SIG-M5 (cell line): ENCODE measurements at places on chromosomes 1 and 21.

DNA sequence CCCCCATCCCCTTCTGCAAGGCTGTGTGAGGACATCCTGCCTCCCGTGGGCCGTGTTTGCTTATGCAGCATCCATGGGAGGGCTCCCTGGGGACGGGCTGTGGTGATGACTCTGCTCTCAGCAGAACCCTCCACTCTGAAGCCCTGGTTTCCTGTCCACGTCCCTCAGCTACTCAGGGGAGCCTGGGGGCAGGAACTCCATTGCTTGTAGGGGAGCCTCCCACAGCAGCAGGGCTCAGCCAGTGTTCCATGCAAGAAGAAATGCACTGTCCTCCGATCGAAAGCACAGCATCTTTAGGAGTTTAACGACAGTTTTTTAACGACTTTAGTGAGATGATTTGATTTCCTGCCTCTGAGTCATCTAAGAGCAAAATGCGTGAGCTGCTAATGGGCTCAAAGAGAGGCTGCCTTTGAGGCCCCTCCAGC lies 8.3 kb upstream of the KCNAB2 start:
- no peak for DNase-seq

- peak; percentile 93 for DNase-seq
Measured at GRCh38 chr1:207751790-207752455, at the start of gene CD46. Gene CD46 (plus strand): TSS chr1:207752054. CDS start chr1:207752213, 159 bp downstream.

- DNase-seq, result no peak
Measured at GRCh38 chr1:184462155-184462554, 75.3 kb downstream of the C1orf21 start.

GRCh38 chr1:208951908-208952307 lies 631.6 kb upstream of the CAMK1G start:
- no peak for DNase-seq

DNA sequence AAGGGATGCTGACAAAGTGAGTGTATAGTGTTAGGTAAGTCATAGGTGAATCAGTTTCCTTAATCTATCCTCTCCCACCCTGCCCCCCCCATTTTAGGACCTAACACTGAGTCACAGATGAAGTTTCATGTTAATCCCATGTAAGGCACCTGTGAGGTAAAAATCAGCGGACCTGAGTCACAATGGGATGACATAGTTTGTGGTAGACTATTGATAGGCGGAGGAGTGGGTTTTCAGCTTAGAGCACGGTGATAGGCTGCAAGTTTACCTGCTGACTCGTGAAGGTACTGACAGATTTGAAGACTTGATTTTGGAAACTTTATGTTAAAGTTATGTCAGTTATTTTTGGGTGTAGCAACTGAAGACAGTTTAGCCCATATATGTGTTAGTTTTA lies 1.7 kb downstream of the TOR1AIP1 start:
- no peak for DNase-seq

- DNase-seq, result no peak
Measured at GRCh38 chr1:71252900-71253299, 172.1 kb upstream of the ZRANB2 start.

DNA sequence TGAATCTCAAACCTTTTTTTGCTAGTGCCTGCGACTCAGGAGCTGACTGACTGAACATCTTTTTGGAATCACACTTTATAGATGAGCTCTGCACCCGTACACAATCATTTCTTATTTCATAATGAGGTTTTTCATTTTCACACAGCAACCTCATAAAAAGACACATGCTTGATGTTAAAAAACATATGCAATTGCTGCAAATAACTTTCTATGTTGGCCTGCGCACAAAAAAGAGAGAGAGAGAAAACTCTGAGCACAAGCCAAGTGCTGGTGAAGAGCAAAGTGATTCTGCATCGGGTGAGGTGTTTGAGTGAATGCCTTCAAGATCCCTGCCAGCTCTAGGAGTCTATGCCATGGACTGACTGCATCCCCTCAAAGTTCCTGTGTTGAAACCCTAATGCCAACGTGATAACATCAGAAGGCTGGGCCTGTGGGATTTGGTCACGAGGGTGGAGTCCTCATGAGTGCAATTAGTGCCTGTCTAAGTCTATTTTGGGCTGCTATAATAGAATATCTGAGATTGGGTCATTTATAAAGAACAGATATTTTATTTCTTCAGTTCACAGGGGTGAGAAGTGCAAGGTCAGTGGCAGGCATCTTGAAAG lies 36.6 kb downstream of the C1orf87 start:
- DNase-seq, result no peak

DNA sequence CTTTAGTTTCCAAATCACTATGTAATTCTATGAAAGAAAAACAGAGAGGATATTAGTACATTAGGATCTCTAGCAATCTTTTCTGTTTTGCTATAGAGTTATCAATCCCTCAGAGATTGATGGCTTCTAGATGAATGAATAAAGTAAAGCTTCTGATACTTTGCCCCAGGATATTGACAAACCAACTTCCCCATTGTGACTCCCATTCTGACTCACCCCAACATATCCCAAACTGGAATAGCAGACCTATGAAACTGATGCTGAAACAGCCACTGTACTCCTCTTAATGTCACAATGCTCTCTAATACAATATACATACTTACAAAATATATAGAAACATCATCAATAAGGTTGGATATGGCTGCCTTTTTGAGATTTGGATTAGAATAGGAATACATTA lies 442.1 kb upstream of the NR5A2 start:
- no peak for DNase-seq

DNA sequence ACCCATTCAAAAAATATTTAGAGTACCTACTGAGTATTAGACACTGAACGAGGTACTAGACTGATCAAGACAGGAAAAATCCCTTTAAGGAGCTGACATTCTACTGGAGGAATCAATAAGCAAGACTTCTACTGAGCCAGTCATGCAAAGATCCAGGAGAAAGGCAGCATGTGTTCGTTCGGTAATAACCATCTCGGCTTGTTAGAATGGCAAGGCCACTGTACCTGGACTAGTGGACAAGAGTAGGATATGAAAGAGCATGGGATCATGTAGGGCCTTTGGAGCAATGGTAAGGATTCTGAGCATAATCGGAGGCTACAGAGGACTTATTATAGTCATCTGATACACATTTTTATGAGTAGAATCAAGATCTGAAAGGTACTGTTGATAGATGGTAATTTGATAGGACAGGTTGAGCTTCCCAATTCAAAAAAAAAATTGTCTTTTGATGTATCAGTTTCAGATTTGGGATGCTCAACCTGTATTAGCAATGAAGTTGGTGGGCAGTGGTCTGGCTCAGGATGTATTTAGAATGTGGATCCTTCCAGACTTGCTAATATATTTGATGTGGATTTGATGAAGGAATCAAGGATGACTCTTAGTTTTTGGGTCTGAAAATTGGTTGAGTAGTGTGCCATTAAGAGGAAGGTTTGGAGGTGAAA lies 2.3 kb downstream of the COX20 start:
- no peak for DNase-seq

- DNase-seq, result no peak
Measured at GRCh38 chr21:23215261-23215660, 2217.1 kb downstream of the NCAM2 start.

DNA sequence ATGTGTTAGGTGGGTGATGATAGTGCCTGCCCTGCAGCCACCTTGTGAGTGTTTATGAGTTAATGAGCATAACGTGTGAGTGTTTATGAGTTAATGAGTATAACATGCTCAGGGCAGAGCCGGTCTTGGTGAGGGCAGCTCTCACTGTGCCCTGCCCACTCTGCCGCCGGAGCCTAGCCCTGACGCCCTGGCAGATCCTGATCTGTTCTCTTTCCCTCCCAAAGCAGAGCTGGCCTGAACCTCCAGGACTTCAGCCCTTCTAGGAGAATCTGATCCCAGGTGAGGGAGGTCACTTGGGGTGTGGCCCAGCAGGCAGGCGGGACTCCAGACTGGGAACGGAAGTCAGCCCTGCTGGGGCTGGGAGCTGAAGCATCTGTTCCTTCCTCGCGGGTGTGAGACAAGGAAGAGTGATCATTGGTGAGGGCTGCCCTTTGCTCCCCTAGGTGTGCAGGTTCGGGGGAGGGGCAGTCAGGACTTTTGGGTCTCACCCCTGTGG lies 5.7 kb downstream of the FBLIM1 start:
- DNase-seq, result no peak

GRCh38 chr1:34470401-34470800 lies 284.4 kb upstream of the GJB5 start:
- DNase-seq, result no peak

GRCh38 chr1:10733474-10734366 lies 62.7 kb downstream of the CASZ1 start:
- no peak for DNase-seq

GRCh38 chr1:66386712-66387111 lies 147.2 kb upstream of the SGIP1 start:
- no peak for DNase-seq

GRCh38 chr21:44893948-44894656 lies 20.6 kb upstream of the PTTG1IP start:
- no peak for DNase-seq

- no peak for DNase-seq
Measured at GRCh38 chr1:182766881-182767645, 22.5 kb upstream of the NPL start.

DNA sequence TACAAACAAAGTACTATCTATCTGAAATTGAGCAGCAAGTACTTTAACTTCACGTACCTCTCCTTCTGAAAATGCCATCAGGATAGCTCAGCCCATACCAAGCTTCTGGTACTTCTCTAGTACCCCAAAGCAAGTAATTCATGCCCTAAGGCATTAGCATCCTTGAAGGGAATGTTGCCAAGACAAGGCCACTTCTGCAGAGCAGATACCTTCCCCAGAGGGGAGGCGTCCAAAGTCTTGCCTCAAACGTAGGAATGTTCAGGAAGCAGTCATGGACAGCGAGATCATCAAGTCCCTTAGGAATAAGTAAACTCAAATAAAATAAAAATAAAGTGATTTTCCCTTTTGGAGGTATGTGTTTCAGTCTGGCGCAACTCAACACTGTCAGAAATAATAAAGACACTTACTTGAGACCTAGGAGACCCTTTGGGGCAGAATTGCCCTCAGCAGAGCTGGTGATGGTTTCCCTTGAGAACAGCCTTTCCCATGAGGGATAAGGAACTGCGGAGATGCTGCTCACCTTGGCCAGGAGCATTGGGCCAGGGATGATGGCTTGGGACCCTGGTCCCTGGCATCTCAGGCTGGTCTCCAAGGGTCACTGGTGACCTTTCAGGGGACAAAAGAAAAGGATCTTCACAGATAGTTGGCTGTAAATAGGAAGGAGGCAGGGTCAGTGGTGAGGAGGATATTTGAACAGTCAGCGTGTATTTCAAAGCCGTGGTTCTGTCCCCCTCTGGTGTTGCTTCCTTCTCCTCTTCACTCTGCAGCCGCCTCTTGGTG lies 522.9 kb downstream of the KIF26B start:
- DNase-seq, result no peak

- DNase-seq, result no peak
Measured at GRCh38 chr1:150080784-150081183, 13.2 kb downstream of the VPS45 start.

- DNase-seq, result no peak
Measured at GRCh38 chr1:31593770-31594632, 17.7 kb downstream of the TINAGL1 start.

GRCh38 chr1:111140680-111140967 lies 601 bp downstream of the CEPT1 start:
- no peak for DNase-seq

- DNase-seq, result no peak
Measured at GRCh38 chr1:108121358-108122143, 78.6 kb downstream of the SLC25A24 start.

DNA sequence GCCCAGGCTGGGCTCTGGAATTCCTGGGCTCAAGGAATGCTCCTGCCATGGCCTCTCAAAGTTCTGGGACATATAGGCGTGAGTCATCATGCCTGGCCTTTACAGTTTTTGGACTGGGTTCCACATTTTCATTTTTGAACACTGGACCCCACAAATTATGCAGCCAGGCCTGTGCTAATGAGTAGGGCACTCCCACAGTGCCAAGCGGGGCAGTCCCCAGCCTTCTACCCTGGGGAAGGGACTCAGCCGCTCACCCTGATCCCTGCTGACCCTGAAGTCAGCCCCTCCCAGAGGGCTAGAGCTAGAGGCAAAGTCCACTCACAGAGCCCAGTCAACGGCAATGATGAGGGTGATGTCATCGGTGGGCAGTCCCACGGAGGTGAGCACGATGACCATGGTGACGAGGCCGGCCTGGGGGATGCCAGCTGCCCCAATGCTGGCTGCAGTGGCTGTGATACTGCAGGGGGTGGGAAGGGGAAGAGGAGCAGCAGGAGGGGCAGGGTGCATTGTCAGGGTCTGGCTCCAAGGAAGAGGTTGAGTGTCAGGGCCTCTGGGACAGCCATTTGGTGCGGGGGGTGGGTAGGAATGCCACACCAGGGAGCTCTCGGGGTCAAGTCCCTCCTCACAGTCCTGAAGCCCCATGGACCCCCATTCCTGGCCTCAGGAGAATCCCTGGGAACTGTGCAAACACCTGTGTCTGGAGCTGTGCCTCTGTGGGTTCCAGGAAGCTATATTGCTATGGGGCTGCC lies 27.6 kb downstream of the PODN start:
- DNase-seq, result no peak

DNA sequence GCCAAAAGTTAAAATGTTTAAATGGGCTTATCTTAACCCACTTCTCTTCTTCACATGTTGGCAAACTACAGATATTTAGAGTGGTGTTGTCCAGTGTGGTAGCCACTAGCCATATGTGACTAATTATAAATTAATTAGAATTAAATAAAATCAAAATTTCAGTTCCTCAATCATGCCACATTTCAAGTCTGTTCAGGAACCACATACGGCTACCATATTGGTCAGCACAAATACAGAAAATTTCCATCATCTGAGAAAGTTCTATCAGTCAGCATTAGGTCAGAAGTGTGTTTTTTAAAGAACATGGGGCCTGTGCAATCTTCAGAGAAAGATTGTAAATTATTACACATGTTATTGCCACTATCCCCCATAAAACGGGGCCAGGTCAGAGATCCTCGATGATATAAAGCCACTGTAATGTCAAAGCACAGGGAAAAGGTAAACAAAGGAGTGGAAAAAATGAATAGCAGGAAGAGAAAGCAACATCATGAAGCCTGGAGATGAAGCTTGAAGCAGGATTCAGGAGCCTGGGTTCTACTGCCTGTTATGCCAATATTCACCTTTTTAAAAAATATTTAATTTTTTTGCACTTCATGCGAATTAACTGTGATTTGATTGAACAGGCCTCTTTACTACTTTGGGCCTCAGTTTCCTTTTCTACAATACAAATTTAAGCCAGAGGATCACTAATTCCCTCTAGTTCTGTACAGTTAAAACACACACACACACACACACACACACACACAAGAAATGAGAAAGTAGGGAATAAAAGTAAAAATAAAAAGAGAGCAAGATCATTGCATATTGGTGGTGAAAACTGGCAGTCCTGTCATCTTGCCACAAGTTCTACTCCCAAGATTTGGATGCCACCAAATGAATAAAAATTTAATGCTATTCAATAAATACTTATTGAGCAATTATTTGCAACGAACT lies 2.3 kb downstream of the RSBN1 start:
- no peak for DNase-seq

- DNase-seq, result no peak
Measured at GRCh38 chr1:170634824-170635410, 29.0 kb upstream of the PRRX1 start.
